Right lobe of liver (tissue), 6 donors: ENCODE measurements at places on chromosomes 7 and 10.
A peak's percentile ranks its signal among the peaks of the same experiment; 100 is the strongest.

GRCh38 chr7:150936018-150936417 is 42.1 kb downstream of the KCNH2 start:
- H3K27me3 ChIP-seq: no peaks in the 10 kb centered on the region

- no peaks in the 10 kb centered on the region for H3K27me3 ChIP-seq
- no peak for DNase-seq
- H3K4me1 ChIP-seq: no peaks in the 10 kb centered on the region
- no peak overlapping the region for H3K27ac ChIP-seq
- no peak overlapping the region for H3K4me3 ChIP-seq
- H3K36me3 ChIP-seq: no peaks in the 10 kb centered on the region
These were observed 5.1 kb downstream of the AOC1 start for GRCh38 chr7:150857276-150858055.

DNA sequence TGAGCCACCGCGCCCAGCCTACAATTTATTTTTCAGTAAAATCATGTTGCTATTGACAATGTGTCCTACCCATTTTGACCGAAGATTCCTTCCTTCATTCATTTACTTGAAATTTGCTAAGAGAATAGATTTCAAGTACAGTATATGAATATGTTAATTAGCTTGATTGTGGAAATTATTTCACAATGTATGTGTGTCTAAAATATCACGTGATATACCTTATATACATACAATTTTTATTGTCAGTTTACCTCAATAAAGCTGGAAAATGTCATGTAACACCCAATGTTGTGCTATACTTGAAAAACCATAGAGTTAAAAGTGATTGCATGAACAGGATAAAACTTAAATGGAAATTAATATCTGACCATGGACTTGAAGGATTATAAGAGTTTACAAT is 521.7 kb upstream of the ANKRD30A start:
- H3K27ac ChIP-seq: no peak overlapping the region
- no peak for DNase-seq

- H3K27ac ChIP-seq: no peak overlapping the region
- H3K27me3 ChIP-seq: no peaks in the 10 kb centered on the region
- H3K4me3 ChIP-seq: no peak overlapping the region
- no peaks in the 10 kb centered on the region for H3K4me1 ChIP-seq
These were observed 17.4 kb downstream of the SLC13A4 start for GRCh38 chr7:135710417-135711138.

GRCh38 chr7:141366091-141366621 is 185.1 kb upstream of the AGK start:
- H3K4me3 ChIP-seq: no peak overlapping the region
- no peak for DNase-seq
- no peak overlapping the region for H3K27ac ChIP-seq
- H3K4me1 ChIP-seq: no peaks in the 10 kb centered on the region
- no peaks in the 10 kb centered on the region for H3K36me3 ChIP-seq

DNA sequence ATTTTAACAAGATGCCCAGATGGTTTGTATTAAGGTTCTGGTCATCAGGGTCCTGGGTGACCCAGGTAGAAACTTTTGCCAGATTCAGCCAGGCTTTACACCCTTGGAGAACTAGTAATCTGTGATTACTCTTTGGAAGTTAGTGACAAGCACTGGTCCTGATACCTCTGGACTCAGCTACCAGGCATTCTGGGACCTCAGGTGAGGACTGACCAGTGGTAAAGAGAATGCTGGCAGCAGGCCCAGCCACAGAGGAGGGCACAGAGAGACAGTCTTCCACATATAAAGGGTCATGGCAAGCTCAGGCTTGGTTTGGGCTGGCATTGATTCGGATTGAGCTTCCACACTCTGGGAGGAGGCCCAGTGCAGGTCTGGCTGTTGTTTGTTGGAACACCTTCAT is 112.0 kb upstream of the CHST15 start:
- DNase-seq: peak; percentile 25
- no peaks in the 10 kb centered on the region for H3K4me1 ChIP-seq
- no peak overlapping the region for H3K27ac ChIP-seq
- no peaks in the 10 kb centered on the region for H3K27me3 ChIP-seq
- no peak overlapping the region for H3K4me3 ChIP-seq

DNA sequence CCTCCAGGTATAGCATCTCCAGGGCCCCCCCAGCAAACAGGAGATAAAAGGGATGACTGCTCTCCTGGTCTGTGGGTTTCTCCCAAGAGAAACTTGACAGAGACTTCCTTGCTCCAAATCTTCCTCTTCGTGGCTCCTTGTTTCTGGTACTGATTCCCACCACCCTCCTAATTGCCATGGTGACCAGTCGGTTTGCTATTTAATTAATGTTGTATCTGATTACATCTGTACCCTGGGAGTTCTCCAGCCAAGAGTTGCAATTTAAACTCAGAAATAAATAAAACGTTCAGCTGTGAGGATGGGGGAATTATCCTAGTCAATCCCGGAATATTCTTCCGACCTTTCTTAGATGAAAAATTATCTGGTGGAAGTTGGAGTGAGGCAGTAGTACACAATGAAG is 264.7 kb downstream of the PAXIP1 start:
- no peaks in the 10 kb centered on the region for H3K4me1 ChIP-seq
- H3K4me3 ChIP-seq: no peak overlapping the region
- no peak overlapping the region for H3K27ac ChIP-seq
- H3K27me3 ChIP-seq: no peaks in the 10 kb centered on the region
- no peaks in the 10 kb centered on the region for H3K36me3 ChIP-seq

DNA sequence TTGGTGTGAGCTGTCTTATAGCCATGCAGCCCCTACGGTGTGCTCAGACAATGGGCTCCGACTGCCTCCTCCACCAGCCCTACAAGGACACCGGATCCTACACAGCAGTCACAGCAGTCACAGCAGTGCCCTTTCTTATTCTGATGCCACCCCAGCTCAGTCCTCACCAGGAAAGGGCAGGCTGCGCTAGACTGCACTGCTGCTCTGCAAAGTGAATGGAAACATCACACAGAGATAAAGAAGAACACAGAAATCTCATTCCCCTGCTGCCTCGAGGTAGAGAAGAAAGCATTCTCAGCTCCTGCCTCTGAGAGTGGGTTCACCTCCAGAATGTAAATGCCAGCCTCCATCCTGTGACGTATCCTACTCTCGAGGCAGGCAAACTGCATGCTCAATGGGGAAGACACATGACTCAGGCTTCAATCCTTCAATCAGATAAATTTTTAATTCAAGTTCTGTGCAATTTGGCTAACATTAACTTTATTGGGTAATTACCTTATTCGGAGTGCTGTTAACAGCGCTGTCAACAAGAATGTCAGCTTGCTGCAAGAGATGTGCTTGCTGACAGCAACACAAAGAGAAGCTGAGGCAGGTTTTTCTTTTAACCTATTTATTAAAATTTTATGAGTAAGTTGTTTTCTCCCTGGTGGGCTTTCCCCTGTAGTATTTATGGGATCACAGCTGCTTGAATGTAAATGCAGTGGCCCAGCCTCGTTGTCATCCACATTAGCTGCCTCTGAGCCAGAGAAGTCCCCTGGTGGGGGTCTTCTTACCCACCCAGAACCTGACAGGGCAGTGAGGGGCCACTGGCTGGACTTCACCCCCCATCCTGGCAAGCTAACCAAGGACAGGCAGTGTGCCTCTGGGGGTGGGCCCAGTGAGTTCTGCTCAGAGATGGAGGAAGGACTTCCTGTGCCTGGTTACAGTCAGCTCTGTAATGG is 241.3 kb upstream of the KMT2E start:
- H3K27ac ChIP-seq: no peak overlapping the region
- no peak overlapping the region for H3K4me3 ChIP-seq
- no peak for DNase-seq

DNA sequence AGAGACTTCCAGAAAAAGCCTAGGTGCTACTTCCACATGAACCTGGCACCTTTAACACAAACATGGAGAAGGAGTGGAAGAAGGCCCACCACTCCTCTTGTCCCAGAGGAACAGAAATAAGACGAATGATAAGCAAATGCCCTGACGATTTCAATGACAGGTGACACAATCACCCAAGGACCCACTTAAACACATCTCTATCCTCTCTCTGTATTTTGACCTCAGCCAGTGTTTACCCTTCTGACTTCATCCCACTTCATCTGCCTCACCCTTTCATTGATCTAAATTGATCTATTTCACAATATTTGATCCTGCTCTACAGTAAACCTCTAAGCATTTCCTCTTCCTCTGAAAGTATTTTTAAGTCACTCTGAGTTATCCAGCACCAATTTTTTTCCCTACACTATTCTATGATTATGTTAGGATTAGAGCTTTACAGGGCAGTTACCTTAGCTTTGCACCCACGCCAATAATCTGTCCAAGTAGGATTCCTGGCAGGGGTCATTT is 9.1 kb downstream of the GOT1 start:
- no peak overlapping the region for H3K4me3 ChIP-seq
- DNase-seq: no peak
- H3K27me3 ChIP-seq: no peaks in the 10 kb centered on the region
- peaks cover 17% of the 10 kb centered on the region for H3K36me3 ChIP-seq
- peak overlapping the region; percentile 17 for H3K27ac ChIP-seq
- H3K4me1 ChIP-seq: peaks cover 73% of the 10 kb centered on the region

DNA sequence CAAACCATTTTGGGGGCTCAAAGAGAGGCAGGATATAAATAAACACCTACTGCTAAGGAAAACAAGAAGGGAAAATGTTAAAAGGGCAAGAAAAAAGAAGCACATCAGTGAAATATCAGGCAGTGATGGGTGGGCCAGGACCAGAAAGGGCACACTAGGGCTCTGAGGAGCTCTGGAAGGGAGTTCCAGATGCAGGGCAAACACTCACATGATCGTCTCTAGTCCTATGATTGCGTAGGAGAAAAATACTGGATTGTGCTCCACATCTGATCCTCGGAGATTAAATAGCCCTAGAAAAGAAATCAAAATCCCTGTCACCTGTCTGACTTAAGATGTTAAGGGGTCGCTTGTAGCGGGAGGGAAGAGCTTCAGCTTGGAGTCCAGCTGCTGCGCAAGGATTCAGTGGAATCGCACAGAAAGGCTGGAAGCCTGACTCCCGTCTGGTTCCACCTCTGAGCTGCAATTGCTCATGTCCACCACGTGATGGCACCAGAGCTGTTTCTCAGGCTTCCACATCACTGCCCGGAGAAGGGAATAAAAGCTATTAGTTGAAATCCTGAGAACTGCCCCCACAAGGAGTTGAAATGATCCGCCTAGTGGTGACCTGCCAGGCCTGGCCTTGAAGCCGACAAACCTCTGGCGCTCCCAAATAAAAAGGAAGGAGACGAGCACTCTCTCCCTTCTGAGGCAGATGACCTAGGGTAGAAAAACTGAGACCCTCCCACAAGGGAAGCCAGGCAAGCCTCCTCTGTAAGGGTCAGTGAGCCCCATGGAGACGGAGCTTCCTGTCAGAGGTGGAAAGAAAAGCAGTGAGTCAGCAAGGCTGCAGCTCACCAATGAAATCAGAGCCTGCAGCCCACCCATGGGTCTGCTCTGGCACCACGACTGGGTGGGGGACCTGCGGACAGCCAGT is 39.2 kb downstream of the XPNPEP1 start:
- peaks cover 18% of the 10 kb centered on the region for H3K36me3 ChIP-seq
- H3K4me1 ChIP-seq: peaks cover 3% of the 10 kb centered on the region
- H3K27ac ChIP-seq: no peak overlapping the region
- H3K27me3 ChIP-seq: no peaks in the 10 kb centered on the region
- peak; percentile 69 for DNase-seq

- H3K27ac ChIP-seq: peak overlapping the region; percentile 9
- DNase-seq: peak; percentile 30
- no peaks in the 10 kb centered on the region for H3K27me3 ChIP-seq
- no peaks in the 10 kb centered on the region for H3K4me1 ChIP-seq
These were observed 13.5 kb downstream of the TBXAS1 start for GRCh38 chr7:139842401-139843210.

GRCh38 chr10:127275793-127276450 is 79.5 kb upstream of the INSYN2A start:
- no peaks in the 10 kb centered on the region for H3K36me3 ChIP-seq
- no peak overlapping the region for H3K4me3 ChIP-seq
- H3K27me3 ChIP-seq: no peaks in the 10 kb centered on the region
- no peak overlapping the region for H3K27ac ChIP-seq
